ENCODE measurements at places on chromosomes 3 and 15.

DNA sequence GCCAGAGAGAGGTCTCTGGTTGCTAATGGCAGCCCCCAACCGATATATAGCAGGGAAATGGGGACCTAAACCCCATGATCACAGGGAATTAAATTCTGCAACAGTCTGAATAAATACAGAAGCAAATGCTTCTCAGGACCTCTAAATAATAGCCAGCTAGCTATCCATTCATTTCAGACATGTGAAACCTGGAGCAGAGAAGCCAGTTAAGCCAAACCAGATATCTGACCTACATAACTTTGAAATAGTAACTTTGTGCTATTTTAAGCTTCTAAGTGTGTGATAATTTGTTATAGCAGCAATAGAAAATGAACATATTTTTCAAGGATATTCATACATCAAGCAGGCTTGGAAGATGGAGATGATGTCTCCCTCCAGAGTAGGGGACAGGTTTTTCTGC lies 1062.9 kb upstream of the CADM2 start:
- no peaks in the 10 kb centered on the region for H3K36me3 ChIP-seq
- no peak overlapping the region for H3K27ac ChIP-seq
- H3K4me1 ChIP-seq = no peaks in the 10 kb centered on the region

- no peak for DNase-seq
- no peak overlapping the region for H3K27ac ChIP-seq
- no peak overlapping the region for H3K4me3 ChIP-seq
- H3K27me3 ChIP-seq = no peaks in the 10 kb centered on the region
Observed at GRCh38 chr3:145843561-145843960, 317.4 kb downstream of the PLOD2 start.

DNA sequence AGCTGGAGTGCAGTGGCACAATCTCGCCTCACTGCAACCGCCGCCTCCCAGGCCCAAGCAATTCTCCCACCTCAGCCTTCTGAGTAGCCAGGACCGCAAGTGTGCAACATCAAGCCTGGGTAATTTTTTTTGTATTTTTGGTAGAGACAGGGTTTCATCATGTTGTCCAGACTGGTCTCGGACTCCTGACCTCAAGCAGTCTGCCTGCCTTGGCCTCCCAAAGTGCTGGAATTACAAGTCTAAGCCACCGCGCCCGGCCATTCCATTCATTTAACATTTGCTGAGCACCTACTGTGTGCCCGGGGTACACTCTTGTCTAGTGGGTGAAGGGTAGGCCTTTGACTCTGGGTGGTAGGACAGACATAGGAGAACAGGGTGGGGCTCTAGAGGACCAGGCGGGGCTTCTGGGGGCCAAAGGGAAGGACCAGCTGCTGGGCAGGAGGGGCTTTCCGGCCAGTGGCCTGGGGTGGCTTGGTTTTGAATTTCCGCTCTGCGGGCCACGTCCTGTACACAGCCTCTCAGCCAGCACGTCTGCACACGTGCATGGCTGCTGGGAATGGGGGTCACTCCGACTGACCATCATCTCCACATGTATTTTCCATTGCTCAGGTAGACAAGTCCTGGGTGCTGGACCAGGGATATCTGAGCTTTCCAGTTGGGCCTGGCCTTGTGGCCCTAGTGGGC lies 2.4 kb downstream of the SLC38A3 start:
- peaks cover 6% of the 10 kb centered on the region for H3K4me1 ChIP-seq
- H3K27me3 ChIP-seq = peaks cover 3% of the 10 kb centered on the region
- no peak overlapping the region for H3K27ac ChIP-seq
- DNase-seq = no peak

DNA sequence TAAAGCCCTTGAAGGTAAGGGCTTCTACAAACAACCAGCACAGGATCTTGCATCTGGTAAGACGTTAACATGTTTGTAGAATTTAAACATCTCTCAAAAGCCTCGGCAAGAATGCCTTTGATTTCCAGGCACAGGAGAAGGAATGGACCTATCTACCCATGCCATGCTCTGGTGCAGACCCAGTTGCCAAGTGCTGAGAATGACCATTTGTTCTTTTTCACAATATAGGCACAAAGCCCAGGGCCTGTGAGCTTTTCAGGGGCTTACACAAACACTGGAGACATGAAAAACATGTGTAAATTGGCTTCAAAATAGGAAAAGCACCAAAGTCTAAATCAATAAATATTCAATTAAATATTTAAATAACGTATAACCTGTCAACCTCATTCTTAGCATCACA lies 266.9 kb upstream of the TTC14 start:
- H3K4me3 ChIP-seq = no peak overlapping the region
- no peaks in the 10 kb centered on the region for H3K4me1 ChIP-seq
- H3K27me3 ChIP-seq = no peaks in the 10 kb centered on the region

GRCh38 chr15:99053380-99054024 lies 45.9 kb upstream of the PGPEP1L start:
- DNase-seq = no peak
- no peaks in the 10 kb centered on the region for H3K27me3 ChIP-seq
- no peak overlapping the region for H3K4me3 ChIP-seq
- H3K27ac ChIP-seq = no peak overlapping the region
- no peaks in the 10 kb centered on the region for H3K36me3 ChIP-seq

DNA sequence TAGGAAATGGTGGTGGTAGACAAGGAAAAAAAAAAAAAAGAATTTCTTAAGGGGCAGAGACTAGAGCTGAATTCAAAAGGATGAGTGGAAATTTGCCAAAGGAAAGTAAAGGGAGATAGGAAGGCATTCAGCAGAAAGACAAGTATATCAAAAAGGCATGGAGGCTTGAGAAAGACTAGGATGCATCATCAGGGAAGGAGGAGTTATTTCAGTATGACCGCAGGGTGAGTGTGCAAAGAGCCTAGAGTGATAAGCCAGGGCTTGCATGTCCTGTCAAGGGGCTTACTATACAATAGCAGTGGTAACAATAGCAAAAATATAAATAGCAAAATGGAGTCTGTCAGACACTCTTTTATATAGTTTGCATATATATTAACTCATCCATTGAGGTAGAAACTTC lies 112.0 kb downstream of the FRMD4B start:
- H3K27ac ChIP-seq = no peak overlapping the region
- DNase-seq = no peak
- H3K4me1 ChIP-seq = no peaks in the 10 kb centered on the region
- H3K27me3 ChIP-seq = no peaks in the 10 kb centered on the region

- no peak overlapping the region for H3K4me3 ChIP-seq
- no peak overlapping the region for H3K27ac ChIP-seq
- peaks cover 3% of the 10 kb centered on the region for H3K4me1 ChIP-seq
- no peak for DNase-seq
- H3K36me3 ChIP-seq = no peaks in the 10 kb centered on the region
- no peaks in the 10 kb centered on the region for H3K27me3 ChIP-seq
Observed at GRCh38 chr15:42046597-42046996, 25.8 kb upstream of the PLA2G4E start.

GRCh38 chr15:51267051-51267702 lies 71.2 kb downstream of the CYP19A1 start:
- peaks cover 2% of the 10 kb centered on the region for H3K4me1 ChIP-seq
- no peak overlapping the region for H3K27ac ChIP-seq
- H3K4me3 ChIP-seq = peak overlapping the region; percentile 54
- H3K27me3 ChIP-seq = peaks cover 9% of the 10 kb centered on the region
- no peak for DNase-seq
- no peaks in the 10 kb centered on the region for H3K36me3 ChIP-seq

- no peaks in the 10 kb centered on the region for H3K36me3 ChIP-seq
- no peaks in the 10 kb centered on the region for H3K4me1 ChIP-seq
- no peak overlapping the region for H3K4me3 ChIP-seq
- no peaks in the 10 kb centered on the region for H3K27me3 ChIP-seq
Observed at GRCh38 chr3:46435081-46435726, 28.1 kb downstream of the CCRL2 start.

GRCh38 chr3:47715928-47716327 lies 65.8 kb downstream of the SMARCC1 start:
- H3K36me3 ChIP-seq = peaks cover 10% of the 10 kb centered on the region
- DNase-seq = no peak
- H3K27ac ChIP-seq = no peak overlapping the region
- H3K4me1 ChIP-seq = no peaks in the 10 kb centered on the region
- no peaks in the 10 kb centered on the region for H3K27me3 ChIP-seq
- no peak overlapping the region for H3K4me3 ChIP-seq

DNA sequence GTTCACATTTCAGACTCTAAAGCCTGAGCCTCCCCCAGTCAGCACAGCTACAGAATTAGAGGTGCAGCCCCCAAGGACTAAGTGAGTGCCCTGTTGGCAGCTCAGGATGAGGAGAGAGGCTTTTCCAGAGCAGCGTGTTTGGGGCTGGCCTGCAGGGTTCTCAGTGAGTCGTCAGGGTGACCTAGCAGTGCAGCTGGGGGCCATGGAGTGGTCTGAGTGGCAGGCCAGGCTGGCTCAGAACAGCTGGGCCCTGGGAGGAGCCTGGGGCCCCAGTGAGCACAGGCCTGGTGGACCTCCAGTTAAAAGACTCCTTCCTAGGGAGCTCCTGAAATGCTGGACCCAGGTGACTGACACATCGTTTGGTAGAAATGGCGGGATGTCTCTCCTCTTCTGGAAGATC lies 108.3 kb downstream of the SLC49A4 start:
- H3K36me3 ChIP-seq = no peaks in the 10 kb centered on the region
- H3K27me3 ChIP-seq = no peaks in the 10 kb centered on the region
- no peak overlapping the region for H3K27ac ChIP-seq
- H3K4me1 ChIP-seq = no peaks in the 10 kb centered on the region
- no peak for DNase-seq
- no peak overlapping the region for H3K4me3 ChIP-seq

DNA sequence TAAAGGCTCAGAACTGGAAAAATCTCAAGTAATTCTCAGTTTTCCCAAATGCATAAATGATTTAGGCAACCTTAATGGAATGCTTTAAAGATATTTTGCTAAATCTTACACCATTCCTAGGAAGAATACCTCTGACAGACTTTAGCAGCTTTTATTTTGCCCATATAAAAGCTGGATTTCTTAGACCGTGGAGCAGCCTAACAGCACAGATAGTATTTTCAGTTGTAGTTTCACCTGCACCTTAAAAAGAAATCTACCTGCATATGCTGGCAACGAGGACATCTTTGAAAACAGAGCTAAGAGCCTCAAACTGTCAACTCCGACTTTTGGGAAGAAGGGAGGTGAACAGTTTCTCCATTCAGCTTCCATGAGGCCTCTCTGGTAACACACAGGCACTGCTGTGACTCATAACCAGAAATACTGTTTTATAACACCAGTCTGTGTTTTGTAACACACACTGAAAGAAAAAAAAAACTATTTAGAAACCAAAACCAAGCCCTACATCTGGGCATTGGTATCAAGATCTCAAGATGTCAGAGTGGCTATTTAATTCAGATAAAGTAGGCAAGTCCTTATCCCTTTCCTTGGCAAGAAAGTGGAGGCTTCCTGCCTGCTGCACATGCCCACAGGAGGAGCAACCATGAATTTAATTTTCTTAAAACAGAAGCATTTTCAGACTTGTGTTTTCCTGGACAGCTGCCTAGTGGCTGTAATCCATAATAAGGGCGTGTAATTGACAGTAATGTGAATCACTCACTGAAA lies 181.5 kb upstream of the ICE2 start:
- H3K27me3 ChIP-seq = no peaks in the 10 kb centered on the region
- no peaks in the 10 kb centered on the region for H3K36me3 ChIP-seq
- no peak overlapping the region for H3K27ac ChIP-seq
- H3K4me1 ChIP-seq = peaks cover 4% of the 10 kb centered on the region
- no peak overlapping the region for H3K4me3 ChIP-seq
- no peak for DNase-seq

DNA sequence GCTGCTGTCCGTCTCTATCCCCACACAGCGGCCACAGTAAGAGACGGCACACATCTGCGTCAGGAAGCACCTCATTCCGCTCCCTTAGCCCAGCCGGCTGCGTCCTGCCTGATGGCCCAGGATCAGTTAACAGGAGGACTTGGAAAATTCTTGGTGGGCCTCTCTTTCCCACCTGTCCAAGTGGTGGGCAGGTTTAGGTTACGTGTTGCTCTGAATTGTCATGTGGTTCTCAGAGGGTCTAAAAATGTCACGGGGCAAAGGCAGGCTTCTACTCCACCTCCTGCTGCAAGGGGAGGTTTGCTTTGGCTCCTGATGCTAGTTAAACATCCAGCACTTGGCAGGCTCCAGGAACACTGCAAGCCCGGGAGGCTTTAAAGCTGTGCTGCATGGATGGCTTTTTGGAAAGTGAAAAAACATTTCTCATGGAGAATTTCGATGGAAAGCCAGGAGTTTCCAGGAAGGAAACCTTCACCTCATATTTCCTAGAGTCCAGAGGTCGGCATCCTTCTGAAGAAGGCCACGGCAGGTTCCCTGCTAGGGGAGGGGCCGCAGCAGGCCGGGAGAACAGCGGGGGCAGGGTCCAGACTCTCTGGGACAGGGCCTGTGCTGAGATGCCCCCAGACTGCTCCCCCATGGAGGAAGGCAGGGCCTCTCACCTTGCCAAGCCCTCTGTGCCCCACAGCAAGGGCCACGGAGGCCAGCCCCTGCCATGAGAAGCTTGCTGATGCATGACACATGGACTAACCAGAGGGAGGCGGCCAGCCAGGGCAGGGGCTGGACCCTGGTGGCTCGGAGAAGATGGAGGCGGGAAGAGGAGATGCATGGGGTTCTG lies 10.8 kb downstream of the CTSH start:
- no peak for DNase-seq
- H3K4me3 ChIP-seq = no peak overlapping the region
- H3K4me1 ChIP-seq = no peaks in the 10 kb centered on the region

GRCh38 chr3:152296971-152297370 lies 28.2 kb downstream of the MBNL1 start:
- H3K36me3 ChIP-seq = no peaks in the 10 kb centered on the region
- H3K27me3 ChIP-seq = no peaks in the 10 kb centered on the region
- DNase-seq = no peak
- H3K4me3 ChIP-seq = no peak overlapping the region

- DNase-seq = no peak
- no peaks in the 10 kb centered on the region for H3K27me3 ChIP-seq
- no peaks in the 10 kb centered on the region for H3K36me3 ChIP-seq
- H3K4me1 ChIP-seq = peaks cover 8% of the 10 kb centered on the region
Observed at GRCh38 chr3:184761075-184761841, 49.4 kb upstream of the MAGEF1 start.

Data from iPS DF 6.9 (cell line).